Activated CD4-positive, alpha-beta T cell treated with anti-CD3 and anti-CD28 coated beads for 1 hour (primary cell): ENCODE measurements at places on chromosomes 16 and 17.

GRCh38 chr17:350706-351448 is 1.7 kb downstream of the RPH3AL start:
- no peak for DNase-seq

- no peak for DNase-seq
Observed at GRCh38 chr17:44010966-44011647, 3.7 kb downstream of the TMEM101 start.

DNA sequence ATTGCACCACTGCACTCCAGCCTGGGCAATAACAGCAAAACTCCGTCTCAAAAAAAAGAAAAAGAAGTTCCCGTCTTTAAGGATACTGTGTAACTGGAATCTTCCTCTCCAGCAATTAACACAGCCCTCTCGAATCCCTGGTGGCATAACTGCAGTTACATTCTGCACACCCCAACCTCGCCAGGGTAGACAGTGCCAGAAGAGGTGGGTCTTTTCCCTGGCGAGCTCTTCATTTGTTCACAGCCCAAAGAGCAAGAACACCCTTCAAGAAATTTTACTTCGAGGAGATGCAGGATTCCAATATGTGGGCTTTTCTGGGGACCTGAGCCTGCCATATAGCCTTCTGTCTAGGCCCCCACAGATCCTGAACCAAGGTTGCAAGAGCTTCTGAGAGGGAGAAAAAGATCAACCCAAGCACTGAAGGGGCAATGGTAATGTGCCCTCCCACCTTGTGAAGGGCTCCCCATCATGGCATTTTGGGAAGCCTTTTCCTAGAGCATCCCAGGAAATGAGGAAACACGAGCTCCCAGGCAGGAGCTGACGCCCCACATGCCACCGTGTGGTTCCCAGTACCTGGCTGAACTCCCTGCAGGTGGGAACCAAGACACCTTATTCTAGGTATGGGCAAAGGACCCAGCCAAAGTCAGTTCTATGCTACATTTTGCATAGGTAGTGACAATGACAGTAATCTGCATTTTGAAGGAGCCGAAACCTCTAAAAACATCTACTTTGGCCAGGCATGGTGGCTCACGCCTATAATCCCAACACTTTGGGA is 26.9 kb downstream of the TK2 start:
- no peak for DNase-seq

- DNase-seq = no peak
Observed at GRCh38 chr16:73166441-73166851, 118.5 kb upstream of the ZFHX3 start.

DNA sequence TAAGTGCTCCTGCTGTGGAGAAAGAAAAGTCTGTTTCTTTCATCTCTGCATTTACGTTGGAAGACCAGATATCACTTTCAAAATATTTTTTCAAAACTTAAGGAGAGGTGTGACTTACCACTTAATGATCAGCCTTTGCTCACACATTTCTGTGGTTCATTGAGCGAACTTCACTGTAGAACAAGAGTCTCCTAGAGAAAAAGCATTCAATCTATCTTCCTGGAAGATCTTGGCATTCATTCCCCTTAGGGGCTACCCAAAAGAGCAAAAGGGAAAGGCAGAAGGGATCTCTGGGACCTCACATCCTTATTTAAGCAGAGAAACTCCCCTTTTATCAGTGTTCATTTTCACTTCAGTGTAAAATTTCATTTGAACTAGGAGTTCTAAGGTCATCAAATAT is 61.2 kb downstream of the HS3ST3A1 start:
- DNase-seq = no peak

GRCh38 chr17:32626379-32626791 is 139.6 kb downstream of the CDK5R1 start:
- DNase-seq = no peak

GRCh38 chr16:58541711-58542110 is 26.4 kb downstream of the SETD6 start:
- DNase-seq = no peak

DNA sequence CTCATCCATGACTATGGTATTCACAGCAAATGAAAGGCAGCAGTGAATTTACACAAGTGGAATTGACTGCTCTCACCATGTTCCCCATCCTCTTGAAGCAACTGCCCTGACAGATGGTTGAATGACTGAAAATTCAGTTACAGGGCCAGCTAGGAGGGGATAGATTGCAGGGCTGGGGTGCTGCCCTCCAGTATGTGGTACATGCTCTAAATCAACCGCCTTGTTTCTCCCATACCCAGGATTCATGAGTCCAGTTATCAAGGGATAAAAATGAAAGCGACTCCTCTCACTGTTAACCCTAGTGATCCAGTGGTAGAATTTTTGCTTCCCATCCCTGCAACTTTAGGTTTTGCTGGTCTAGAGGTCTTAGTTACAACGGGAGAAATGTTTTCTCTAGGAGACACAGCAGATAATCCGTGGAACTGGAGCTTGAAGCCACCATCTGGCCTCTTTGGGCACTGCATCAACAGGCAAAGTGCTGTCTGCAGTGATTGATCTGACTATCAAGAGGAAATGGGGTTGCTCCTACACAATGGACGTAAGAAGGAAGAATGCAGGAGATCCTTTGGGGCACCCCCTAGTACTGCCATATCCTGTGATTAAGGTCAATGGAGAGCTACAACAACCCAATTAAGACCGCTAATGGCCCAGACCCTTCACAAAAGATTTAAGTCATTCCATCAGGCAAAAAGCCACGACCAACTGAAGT is 32.0 kb downstream of the SCPEP1 start:
- DNase-seq = peak; percentile 20

DNA sequence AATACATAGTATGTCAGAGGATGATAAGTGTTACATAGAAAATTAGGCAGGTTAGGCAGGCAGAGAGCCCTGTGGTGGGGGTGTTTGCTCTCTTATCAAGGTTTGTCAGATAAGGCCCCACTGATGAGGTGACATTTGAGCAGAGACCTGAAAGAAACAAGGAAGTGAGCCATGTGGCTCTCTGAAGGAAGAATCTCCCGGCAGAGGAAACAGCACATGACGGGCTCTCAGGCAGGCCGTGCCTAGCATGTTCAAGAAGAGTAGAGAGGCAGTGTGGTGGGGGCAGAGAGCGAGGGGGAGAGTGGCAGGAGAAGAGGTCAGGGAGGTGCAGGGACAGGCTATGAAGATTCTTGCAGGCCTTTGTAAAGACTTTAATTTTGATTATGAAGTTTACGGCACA is 82.0 kb upstream of the ASIC2 start:
- no peak for DNase-seq

- DNase-seq = no peak
Observed at GRCh38 chr16:30774367-30775130, 12.4 kb downstream of the RNF40 start.

- no peak for DNase-seq
Observed at GRCh38 chr17:65684631-65685030, 123.2 kb upstream of the AXIN2 start.
